ENCODE measurements at places on chromosomes 7 and 10. TPM values are rescaled to one million over a fixed set of nuclear protein-coding genes. Genes with fewer than 3 reads are reported as not detected.

DNA sequence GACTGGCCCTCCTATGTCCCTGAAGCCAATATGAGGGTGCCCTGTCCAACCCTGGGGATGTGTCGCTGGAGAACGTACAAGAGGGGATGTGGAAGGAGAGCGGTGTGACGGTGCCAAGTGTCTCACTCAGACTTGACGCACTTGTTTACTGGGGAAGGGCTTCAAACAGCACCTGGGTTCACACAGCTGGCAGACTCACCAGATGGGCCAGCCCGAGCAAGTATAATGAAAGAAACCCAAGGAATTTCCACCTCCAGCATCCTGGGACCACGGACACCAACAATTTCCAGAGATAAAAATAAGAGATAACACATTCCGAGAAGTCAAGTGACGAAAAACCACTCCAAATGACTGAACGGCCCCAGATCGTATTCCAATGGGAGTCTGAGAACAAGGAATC is 5.3 kb downstream of the ATP5MF start:
- no peak for DNase-seq

DNA sequence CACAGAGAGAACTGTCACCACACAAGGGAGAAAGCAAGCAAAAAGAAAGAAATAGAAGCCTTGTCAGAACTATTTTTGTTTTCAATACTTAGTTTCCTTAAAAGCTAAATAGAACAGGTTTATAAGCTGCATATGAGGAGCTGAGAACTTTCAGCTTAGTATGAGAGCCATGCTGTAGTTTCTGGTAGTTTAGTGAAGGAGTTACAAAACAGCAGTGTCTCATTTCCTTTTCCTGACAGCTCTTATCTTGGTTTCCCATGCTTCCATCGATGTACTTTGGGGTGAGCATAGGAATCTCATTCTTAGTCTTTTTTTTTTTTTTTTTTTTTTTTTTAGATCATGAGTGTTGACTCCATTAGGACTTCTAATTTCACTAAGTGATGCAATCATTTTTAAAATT is 8.6 kb upstream of the CHRM2 start:
- peak; percentile 52 for DNase-seq

GRCh38 chr10:47233631-47234030 is 66.4 kb upstream of the GDF10 start:
- no peak for DNase-seq

GRCh38 chr10:17847585-17848296 is 38.6 kb downstream of the MRC1 start:
- peak; percentile 24 for DNase-seq

GRCh38 chr10:14010101-14010558 is 320.6 kb downstream of the FRMD4A start:
- DNase-seq, result peak; percentile 89

DNA sequence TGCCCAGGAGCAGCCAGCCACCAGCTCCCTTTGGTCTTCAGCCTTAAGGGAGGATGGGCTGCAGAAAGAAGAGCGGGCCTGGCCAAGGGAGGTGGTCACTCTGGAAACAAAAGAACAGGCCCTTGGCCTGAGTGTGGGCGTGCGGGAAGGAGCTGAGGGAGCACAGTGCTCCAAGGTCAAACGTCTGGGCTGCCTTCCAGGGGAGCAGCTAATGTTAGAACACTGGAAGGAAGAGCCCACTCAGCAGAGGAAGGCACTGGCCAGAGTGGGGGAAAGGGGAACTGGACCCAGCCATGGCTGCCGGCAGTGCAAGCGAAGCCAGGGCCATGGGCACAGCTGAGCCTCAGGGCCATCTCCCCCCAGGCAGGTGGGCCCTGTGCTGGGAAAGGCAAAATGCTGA is 42.7 kb downstream of the FAM53B start:
- DNase-seq, result peak; percentile 79

GRCh38 chr10:118167056-118167700 is 120.4 kb upstream of the RAB11FIP2 start:
- no peak for DNase-seq

DNA sequence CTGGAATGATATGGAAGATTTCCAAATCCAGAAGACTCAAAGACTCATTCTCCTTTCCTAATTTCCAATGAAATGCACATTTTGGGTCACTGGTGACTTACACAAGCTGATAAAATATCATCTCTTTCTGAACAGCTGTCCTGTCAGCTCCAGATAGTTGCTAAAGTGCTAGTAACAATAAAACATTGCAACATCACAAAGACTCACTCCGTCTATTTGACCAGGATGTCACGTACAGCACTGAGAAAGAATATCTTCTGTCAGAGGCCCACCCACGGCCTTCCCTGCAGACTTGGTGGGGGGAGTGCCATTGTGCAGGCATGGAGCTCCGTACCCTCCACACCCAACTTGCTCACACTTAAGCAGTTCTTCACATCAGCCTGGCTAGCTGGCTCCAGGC is 78.9 kb upstream of the EGR2 start:
- no peak for DNase-seq

DNA sequence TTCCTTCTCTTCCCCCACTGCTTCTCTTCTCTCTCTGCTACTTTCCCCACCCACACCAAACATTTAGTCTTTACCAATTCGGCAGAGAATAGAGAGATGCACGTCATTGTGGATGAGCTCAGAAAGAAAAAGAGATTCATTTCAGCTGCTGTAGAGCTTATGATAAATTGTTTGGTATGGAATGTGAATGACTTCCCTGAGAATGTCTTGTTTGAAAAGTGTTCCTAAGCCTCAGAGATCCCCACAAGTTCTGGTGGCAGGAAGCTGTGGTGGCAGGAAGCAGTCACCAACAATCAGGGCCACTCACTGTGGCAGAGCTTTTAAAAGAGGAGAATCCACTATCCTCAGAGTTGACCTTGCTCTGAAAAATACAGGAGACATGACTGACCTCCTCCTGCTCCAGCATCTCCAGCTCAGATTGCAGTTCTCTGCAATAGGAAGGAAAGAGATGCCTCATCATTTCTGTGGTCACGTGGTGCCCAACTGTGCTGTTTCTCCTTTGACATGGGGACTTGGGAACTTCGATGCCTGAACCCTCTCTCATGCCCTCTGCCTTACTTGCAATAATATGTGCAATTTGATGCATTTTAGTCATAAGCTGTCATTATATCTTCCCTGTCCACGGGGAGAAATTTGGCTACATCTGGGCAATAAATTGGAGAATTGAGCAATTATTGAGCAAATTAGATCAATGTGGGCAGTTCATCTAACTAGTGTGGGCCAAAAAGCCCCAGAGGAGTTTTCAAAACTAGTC is 76.5 kb downstream of the BMPER start:
- peak; percentile 26 for DNase-seq

DNA sequence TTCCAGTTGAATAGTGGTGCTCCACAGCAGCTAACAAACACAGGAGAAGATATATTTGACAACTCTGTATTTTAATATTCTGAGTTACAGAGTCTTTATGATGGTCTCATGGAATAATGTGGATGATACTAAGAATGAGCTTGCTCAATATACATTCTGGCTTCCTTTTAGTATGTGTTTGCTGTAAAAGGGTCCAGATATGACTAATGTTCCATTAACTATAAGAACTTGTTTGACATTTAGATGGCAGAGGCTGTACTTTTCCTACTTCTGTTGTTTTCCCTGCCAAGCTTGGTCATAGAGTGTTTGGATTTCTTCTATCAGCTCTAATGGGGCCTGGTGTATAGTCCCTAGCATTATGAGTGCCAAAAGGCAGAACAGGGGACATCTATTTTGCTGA is 61.5 kb upstream of the GPR22 start:
- peak; percentile 21 for DNase-seq

The PLAC9 gene
- total RNA-seq, result 0.64 TPM

DNA sequence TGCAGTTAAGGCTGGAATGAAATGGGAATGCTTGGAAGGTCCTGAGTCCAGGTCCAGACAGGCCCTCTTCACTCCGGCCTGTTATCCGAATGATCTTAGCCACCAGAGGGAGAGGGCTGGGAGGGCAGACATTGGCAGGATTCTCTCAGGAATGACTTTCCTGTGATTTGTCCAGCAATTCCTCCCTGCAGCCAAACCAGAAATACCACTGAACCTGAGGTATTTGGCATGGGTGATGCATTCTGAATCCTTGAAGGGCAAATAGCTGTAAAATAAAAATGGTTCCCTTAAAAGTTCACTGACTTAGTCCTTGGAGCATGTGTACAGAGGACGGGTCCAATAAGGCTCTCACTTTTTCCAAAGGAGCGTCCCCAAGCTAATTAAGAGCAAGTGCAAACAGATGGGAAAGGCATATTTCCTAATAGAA is 77.5 kb upstream of the HABP2 start:
- no peak for DNase-seq

DNA sequence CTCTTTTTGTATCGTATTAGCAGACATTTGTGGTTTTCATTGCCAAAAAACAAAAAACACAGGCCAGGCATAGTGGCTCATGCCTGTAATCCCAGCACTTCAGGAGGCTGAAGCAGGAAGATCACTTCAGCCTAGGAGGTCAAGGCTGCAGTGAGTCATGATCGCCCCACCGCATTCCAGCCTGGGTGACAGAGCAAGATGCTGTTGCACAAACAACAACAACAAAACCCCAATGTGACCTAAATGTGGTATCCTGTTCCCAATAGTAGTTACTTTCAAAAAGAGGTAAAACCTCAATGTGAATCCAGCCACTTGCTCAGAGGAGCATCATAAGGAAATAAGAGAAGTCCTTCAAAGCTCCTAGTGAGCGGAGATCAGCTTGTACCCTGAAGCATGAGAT is 45.8 kb upstream of the SKAP2 start:
- peak; percentile 81 for DNase-seq

DNA sequence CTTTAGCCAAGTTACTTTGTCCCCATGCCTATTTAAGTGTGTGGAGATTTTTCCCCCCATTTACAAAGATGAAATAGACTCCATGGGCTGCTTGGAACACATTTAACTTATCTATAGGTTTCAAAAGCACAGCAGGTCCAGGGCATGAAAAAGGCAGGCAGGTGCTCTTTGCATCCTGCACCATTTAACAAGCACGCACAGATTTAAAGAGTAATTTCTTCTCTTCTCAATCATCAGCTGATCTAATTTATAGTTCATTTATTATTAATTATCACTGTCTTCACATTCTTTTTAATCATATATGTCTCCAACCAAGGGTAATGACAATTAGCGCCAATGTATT is 156.8 kb downstream of the CACNA2D1 start:
- DNase-seq, result no peak

The PRKG1 gene
- total RNA-seq, result 19.0 TPM

DNA sequence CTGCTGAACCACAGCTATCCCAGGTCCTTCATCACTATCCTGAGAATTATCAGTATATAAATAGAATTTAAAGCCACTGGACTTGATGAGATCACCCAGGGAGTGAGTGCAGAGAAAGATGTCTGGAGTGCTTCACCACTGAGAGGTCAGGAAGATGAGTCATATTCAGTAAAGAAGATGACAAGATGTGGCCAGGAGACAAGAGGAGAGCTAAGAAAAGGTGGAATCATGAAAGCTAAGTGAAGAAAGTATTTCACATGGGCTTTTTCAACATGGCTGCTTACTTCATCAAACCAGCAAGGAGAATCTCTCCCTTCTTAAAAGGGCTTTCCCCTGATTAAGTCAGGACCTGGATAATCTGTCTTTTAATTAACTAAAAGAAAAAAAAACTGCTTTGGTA is 9.1 kb upstream of the PRKAR2B start:
- DNase-seq, result peak; percentile 84

DNA sequence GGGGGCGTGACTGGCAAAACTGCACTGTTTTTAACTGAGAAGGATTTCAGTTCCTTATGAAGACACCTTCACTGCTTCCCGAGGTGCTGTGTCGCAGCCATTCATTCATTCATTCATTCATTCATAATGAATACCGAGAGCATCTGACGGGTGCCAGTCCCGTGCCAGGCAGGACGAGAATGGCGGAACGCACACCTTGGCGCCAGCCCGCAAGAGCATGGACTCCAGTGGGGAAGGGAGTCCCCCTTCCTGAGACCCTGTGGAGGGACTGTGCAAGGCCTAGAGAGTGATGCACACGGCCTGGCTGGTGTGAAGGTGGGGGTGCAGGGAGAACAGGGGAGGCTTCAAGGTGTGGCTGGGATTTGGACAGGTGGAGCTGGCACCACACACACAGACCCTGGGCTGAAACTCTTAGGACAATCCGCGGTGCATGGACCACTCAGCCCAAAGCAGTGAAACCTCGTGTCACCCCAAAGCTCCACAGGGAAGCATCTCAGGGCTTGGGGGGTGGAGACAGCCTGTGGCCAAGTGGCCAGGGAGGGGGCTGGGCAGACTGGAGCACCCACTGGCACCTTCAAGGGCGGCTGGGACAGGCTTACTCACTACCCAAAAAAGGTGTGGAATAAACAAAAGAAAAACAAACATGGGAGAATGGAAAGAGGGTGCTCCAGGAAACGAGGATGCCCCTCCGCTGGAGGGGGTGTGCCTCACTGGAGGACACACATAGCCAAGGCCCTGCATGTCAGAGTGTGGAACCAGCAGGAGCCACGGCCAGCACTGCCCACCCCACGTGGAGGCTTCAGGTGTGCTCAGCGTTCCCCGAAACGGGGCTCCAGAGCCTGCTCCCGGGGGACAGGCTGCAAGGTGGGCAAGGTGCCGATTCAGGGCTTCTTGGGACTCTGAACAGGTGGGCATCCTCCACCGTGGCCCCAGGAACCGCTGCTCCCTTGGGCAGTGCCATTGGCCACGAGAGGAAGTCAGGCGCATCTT is 37.7 kb downstream of the EBF3 start:
- DNase-seq, result no peak

The OPN4 gene
- total RNA-seq, result not detected

- no peak for DNase-seq
Observed at GRCh38 chr7:57437581-57437980, 12.4 kb upstream of the ZNF716 start.

The CHST3 gene
- 37.4 TPM for total RNA-seq

DNA sequence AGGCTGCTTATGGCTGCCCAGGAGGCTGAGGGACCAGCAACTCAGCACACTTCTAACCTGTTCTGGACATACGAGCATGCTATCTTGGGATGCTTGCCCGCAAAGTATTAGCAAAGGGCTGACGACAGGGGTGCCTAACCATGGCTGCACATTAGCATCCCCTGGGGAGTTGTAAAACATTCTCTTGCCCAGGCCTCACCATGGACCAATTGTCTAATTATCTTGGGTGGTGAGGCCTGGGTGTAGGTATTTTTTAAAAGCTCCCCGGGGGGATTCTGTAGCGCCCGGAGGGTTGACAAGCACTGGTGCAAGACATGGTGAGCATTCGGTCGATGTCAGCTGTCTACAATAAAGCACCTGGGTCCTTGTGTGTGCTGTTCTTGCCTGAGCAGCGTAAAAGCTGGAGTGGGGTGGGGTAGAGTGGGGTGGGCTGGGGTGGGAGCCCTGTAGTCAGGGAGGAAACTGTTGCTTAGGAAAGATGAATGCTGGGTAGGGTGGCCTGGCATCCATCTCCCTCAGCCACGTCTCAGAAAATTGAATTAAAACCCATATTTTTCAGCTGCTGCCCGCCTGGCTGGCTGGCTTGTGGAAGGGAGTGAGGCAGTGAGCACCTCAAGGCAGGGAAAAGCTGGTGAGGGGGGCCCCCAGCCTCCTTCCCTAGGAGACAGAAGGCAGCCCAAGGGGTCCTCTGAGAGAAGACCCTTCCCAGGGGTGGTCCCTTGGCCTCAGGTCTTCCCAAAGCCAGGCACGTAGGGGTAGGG is 2.9 kb upstream of the ADCYAP1R1 start:
- DNase-seq, result no peak
